ENCODE measurements at places on chromosomes 12 and 14.
A peak's percentile ranks its signal among the peaks of the same experiment; 100 is the strongest.

DNA sequence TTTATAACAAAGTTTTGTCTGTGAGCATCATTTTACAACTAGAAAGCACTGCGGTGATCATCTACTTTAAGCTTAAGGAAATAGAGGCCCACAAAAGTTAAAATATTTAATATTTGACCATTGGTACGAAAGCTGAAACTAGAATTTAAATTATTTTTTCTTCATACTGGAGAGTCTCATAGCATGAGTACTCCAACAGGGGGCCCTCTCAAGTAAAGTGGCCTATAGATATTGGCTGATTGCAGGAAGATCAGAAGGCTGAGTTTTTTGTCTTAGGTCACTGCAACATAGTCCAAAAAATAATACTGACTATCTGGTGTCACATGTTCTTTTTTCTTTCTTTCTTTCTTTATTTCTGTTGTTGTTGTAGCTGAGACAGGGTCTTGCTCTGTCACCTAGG is 75.3 kb upstream of the ZDHHC17 start:
- no peak for DNase-seq

- DNase-seq: no peak
Measured at GRCh38 chr14:32578181-32578580, 249.1 kb downstream of the AKAP6 start.

DNA sequence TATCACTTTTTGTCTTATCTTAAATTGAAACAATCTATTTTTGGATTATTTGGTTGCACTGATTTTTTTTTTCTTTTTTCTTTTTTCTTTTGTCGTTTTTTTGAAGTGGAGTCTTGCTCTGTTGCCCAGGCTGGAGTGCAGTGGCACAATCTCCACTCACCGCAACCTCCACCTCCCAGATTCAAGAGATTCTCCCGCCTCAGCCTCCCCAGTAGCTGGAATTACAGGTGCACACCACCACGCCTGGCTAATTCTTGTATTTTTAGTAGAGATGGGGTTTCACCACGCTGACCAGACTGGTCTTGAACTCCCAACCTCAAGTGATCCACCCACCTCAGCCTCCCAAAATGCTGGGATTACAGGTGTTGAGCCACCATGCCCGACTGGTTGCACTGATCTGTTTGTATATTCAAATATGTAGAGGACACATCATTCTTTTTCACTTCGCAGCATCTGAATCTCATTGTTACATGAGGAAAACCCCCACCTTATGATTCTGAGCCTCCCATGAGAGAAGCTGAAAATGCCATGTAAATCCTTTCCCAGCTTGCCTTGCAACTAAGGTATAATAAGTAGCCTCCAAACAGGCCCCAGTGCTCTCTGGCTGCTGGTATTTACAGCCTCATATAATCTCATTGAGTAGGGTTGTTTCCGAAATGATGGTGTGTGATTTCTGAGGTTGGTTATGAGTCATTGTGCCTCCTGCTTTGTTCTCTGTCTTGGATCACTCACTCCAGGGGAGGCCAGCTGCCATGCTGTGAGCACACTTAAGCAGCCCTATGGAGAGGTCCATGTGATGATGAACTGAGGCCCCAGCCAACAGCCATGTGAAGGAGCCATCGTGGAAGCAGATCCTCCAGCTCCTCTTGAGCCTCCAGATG is 5.2 kb upstream of the HSP90B1 start:
- no peak for DNase-seq

- DNase-seq: no peak
Measured at GRCh38 chr12:122460061-122460460, 37.6 kb upstream of the CLIP1 start.

DNA sequence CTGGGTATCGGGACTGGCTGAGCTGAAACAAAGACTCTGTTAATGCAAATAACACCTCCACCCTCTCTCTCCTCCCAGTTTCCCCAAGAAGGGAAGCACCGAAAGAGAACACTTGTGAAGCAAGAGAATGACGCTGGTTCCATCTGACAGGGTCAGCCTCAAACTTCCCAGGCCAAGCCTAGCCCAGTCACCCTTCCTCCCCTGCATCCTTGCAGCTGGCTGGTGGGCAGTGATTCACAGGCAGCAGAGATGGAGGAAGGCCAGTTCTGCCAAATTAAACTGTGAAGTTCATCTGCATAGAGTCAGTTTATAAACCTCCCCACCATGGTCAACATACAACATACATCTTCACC is 2.8 kb downstream of the LRRC74A start:
- DNase-seq: no peak

DNA sequence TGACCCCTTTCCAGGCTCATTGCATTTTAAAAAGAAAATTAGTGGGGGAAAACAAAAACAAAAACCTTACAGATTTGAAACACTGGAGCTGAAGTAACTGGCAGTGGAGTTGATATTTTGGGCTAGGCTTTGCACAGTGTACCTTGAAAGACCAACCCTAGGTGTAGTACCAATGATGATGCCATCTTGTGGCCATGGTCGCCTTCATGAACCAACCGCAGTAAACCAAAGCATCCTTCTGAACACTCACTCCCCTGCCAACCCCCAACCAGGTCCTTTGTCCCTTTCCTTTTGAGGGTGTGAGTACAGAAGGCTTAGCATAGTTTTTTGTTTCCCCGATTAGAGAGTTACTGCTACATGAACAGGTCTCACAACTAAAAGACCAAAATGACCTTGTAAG is 5.9 kb downstream of the TOMM20L start:
- DNase-seq: no peak

DNA sequence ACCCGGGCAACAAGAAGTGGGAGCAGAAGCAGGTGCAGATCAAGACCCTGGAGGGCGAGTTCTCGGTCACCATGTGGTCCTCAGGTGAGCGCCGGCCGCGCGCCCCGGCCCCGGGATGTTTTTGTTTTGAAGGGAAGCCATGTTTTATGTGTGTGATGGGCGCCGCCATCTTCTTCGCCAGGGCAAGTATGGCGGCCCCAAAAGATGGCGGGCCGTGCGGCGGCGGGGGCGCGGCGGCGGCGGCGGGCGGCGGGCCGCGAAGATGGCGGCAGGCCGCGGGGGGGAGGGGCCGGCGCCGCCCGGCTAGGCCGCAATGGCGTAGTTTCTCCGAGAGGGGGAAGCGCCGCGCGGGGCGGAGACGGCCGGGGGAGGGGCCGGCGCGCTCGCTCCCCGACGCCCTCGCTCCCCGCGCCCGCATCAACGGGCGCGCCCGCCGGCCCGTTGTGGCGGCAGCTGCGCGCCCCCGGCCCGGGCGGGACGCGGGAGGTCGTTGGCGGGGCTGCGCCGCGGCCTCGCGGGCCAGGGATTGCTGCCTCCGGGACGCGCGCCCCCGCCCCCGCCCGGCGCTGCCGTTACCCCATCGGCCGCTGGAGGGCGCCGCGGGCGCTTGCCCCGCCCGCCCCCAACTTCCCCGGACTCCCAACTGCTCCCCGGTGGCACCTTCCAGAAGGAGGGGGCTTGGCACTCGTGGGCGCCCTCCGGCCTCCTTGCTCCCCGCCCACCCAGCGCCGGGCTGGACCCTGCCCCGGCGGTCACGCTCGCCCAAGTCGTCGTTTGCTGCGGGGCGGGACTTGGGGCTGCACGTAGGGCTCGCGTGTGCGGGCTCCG is 1.1 kb downstream of the YY1 start:
- peak; percentile 41 for DNase-seq

GRCh38 chr12:6555018-6555691 is 687 bp downstream of the IFFO1 start:
- DNase-seq: no peak

- DNase-seq: no peak
Measured at GRCh38 chr12:99977550-99977949, 7.2 kb downstream of the ANKS1B start.

DNA sequence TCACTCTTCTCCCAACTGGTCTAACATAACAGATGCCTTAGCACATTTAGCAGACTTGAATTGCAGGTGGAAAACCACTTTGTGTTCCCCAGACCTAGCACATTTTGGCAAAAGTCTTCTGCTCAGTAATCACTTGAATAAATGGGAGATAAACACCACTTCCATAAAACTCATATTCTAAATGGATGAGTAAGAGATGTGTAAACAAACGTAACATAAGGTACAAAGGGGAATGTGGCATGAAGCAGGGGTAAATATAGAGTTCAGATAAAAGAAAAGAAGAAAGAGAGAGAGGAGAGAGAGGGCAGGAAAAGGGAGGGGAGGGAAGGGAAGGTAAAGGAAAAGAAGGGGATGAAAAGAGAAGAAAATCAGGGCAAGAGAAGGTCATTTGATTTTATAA is 17.0 kb upstream of the KERA start:
- no peak for DNase-seq

- no peak for DNase-seq
Measured at GRCh38 chr12:80777587-80777986, 60.9 kb downstream of the MYF5 start.

DNA sequence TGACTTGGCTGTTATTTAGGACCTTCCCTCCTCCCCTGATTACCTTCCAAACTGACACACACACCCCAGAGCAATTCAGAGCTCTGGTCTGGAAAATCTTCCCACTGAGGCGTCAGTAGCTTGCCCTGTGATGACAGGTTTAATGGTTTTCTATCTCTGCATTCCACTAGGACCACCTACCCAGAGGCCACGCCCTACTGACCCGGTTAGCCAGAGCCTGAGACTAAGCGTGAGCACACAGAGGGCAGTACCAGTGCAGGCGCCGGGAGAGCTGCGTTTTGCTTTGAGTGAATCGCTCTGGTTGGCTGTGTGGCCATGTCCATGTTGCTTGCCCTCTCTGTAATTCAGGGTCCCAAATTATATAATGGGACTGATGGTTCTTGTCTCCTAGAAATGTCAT is 36.2 kb upstream of the ATP2A2 start:
- DNase-seq: no peak

DNA sequence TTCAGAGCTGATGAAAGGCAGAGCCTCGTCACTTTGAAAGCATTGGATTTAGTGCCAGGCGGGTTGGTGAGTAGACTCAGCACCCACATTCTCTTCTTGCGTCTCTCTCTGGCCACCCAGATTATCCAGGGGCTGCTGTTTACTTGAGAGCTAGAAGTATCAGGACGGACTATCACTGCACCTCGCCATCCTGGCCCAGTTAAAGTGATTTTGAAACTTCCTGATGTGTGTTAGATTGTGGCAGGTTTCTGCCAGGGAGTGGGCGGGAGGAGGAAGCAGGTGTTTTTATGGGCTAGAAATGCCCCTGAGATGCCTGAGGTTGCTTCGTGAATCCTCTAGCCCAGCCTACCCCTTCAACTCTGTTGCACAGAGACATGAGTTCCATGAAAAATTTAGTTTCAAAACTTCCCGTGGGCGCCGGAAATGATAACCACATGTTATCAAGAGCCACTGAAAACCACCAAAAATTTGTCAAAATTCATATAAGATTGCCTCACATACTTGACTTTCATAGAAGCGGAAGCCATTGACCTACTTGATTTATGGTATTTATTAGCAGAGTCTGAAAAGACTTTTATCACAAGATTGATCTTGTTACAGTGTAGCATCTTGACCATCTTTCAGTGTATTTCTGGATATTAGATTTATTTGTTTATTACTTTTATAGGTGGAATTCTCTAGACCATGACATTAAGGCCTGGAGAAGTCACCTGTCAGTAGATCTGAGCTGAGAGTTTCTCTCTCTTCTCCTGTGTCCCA is 466.0 kb downstream of the RAD51B start:
- no peak for DNase-seq

GRCh38 chr14:75648066-75648838 is 12.4 kb downstream of the ERG28 start:
- no peak for DNase-seq

DNA sequence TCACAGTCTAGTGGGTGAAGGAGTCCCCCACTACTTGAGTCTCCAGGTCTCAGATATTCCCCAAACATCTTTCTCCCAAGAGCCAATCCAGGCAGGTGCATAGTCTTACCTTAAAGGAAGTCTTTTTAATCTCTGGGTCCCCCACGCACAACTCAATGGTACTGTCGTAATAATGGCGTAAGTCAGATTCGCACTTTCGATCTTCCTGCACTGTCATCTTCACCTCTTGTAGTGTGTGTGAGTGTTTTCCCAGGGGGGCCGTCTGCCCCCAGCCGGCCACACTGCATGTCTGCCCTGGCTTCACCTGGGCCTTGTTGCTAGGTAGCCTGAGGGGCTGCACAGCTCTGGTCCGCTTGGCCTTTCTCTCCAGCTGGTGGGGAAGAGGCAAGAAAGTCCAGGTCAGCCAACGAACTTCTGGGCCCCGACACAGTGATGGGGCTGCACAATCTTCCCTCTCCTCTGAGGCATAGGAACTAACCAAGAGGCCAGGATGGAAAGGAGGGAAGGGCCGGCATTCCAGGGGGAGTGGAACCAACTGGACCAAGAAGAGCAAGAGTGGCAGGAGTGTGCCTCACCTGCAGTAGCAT is 2.1 kb downstream of the GZMB start:
- no peak for DNase-seq

- no peak for DNase-seq
Measured at GRCh38 chr12:132675757-132676432, 11.2 kb downstream of the POLE start.

DNA sequence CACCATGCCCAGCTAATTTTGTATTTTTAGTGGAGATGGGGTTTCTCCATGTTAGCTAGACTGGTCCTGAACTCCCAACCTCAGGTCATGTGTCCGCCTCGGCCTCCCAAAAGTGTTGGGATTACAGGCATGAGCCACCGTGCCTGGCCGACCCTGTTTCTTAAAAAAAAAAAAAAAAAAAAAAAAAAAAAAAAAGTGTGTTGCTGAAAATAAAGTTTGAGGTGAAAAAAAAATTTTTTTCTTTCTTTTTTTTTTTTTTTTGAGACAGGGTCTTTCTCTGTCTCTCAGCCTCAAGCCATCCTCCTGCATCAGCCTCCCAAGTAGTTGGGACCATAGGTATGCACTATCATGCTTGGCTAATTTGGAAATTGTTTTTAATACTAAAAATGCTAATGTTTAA is 11.3 kb downstream of the RBM25 start:
- DNase-seq: no peak

DNA sequence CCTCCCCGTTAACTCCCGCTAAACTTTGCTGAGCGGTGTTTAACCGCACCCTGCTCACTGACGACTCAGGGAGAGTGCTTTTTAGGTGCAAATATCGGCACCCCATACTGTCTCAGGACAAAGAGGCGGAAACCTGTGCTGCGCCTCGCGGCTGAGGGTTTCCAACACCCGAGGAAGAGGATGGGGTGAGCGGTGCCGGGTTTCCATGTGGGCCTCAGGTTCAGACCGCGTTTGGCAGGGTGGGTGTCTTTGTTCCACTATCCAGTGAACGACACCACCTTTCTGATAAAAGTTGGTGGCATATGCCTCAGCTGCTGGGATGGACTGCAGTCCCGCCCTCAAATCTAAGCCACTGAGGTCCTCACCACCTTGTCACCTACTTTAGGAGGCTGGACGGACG is 3.0 kb downstream of the RFLNA start:
- DNase-seq: no peak

- DNase-seq: no peak
Measured at GRCh38 chr14:104821229-104821945, 20.5 kb downstream of the ZBTB42 start.
